Stromal cell of bone marrow (primary cell): ENCODE measurements at places on chromosomes 4 and X.

- DNase-seq, result no peak
These were observed 6.5 kb upstream of the SERTM2 start for GRCh38 chrX:111504941-111505340.

GRCh38 chr4:82606622-82607021 is 44.8 kb upstream of the TMEM150C start:
- no peak for DNase-seq

GRCh38 chr4:3046162-3046561 is 28.2 kb downstream of the HTT-AS start:
- DNase-seq, result no peak

GRCh38 chr4:15438939-15439524 is 11.2 kb downstream of the C1QTNF7 start:
- DNase-seq, result no peak
